ENCODE measurements at places on chromosomes 11 and 22.

GRCh38 chr11:13777341-13777985 is 109.0 kb downstream of the FAR1 start:
- DNase-seq: no peak

DNA sequence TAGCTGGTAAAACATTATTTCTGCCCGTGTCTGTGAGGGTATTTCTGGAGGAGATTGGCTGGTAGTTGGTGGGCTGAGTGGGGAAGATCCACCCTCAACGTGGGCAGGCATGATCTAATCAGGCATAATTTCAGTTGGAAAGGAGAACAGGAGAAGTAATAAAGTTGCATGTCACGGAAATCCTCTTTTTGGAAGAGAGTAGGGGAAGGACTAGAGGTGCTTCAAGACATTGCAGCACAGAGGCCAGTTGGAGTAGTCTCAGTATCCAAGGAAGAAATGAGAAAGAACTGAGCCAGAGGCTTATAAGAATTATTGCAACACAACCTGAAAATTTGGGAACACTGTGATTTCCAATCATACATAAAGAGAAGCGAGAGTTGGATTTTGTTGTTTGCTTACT is 1155.1 kb downstream of the FAM181B start:
- no peak for DNase-seq

DNA sequence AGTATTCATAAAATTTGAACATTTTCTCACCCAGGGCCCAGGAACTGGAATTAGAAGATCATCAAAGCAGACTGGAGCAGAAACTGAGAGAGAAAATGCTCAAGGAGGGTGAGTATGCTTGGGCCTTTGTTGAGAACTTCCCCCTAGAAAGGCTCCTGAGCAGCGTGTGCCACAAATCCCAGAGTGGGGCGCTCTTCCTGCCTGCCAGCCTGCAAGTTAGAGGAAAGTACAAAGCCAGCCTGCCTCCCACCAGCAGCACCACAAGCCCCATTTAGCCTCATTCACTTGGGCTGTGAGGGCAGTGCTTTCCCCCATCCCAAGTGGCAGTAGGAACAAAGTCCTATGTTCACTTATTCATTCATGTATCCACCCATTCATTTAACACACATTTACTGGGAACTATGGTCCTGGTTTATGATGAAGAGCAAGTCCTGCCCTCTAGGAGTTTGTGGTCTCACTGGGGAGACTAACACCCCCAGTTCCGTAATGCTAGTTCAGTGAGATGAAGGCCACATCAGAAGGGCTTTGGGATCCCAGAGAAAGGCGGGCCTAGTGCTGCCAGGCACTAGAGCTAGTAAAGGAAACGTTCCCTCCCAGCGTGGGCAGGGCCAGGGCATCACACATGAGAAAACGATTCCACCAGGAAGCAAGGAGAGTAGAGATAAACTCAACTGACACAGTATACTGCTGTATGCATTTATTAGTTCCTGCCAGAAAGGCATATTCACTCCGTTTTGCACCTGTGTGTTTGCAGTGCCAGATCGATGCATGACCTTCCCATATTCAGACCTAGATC is 22.4 kb upstream of the PARVA start:
- DNase-seq: no peak

- DNase-seq: peak; percentile 81
Measured at GRCh38 chr22:46737976-46738646, at the start of gene CERK. Gene CERK, minus strand, starts transcription at chr22:46738252. Its CDS starts 104 bp downstream, at chr22:46738148.

DNA sequence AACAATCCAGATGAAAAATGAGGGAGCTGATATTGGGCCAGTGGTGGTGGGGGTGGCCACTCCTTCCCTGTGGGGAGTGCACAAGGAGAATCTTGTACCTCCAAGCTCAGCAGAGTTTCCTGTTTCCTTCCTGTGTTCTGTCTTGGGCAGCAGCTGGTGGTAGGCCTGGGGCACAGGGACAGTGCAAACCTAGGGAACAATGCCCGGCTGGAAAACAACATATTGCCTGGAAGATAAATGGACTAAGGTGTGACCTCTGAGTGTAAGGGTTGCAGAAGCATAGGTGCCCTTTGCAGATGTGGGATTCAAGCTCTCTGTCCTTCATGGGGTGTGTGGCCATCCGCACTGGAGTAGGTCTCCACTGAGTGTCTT is 5.8 kb upstream of the JAM3 start:
- DNase-seq: no peak

DNA sequence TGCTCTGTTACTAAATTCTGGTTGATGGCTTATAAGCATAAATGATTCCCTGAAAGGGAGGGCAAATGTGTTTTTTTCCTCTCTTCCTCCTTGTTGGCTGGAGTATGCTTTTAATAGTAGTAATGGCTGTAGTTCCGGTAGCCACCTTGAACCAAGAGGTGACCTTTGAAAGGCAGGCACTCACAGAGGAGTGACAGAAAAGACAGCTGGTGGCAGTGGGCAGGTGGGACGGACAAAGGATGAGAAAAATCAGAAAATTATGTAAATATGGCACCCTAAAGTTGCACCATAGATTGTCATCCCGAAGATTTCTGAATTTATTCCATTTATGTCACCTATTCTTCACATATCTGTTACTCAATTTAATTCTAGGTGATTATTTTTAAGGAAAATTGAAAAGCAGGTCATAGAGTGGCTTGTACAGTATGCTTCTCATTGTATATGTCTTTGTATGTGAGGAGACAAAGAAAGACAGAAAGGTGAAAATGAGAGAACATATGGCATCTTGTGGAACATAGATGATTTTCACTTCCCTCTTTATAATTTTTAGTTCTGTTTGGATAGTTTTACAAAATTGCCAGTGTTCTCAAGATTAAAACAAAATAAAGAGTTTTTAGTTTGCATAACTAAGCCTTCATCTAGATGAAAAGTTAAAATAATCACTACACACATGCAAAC is 17.0 kb downstream of the CASP12 start:
- no peak for DNase-seq

GRCh38 chr11:36362902-36363301 is 66.8 kb downstream of the PRR5L start:
- no peak for DNase-seq

DNA sequence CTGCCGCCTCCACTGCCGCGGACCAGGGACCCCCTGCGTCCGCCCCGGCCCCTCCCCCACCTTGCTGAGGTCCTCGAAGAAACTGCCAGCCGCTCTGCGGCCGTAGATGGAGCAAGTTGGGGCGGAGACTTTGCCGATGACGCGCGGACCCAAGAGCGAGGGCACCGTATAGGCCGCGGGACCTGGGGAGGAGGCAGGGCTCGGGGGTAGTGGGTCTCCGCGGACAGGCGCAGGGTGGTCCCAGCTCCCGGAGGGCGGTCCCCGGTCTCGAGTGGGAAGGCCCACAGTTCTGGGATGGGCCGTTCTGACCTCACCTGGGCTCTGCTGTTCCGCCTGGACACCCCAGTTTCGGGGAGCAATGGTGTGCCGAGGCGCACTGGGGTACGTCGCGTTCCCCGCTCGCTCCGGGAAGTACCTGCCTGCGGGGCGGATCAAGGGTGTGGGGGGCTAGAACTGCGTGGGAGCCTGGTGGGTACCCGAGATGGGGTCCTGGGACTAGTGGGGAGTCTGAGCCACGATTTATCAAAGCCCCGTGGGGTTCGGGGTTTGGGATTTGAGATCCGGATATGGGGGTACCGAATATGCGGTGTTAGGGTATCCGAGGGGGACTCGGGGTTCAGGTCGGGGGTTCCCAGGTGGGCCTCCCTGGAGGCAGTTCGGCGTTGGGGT is 1.2 kb upstream of the TYMP start:
- peak; percentile 92 for DNase-seq

Data from activated CD8-positive, alpha-beta memory T cell treated with anti-CD3 and anti-CD28 coated beads for 24 hours (primary cell).